ENCODE measurements at places on chromosomes 3 and 15.
A peak's percentile ranks its signal among the peaks of the same experiment; 100 is the strongest.

DNA sequence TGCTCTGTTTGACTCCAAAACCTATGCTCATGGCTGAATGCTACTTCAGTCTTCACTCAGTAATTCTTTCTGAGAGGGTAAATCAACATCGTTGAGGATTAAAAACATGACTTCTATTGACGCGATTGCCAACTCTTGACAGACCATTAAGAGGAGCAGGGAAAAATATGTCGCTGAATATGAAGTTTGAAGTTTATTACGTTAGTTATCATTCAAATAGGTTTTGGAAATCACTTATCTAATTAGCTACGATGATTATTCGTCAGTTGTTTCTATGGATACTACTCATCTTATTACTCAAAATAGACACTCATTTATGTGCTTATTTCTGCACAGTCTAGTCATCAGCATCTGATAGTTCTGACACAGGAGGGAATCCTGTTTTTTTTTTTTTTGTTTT lies 279.2 kb upstream of the TBL1XR1 start:
- no peak for DNase-seq

GRCh38 chr15:30985081-30985531 lies 6.3 kb downstream of the MTMR10 start:
- peak; percentile 12 for DNase-seq

DNA sequence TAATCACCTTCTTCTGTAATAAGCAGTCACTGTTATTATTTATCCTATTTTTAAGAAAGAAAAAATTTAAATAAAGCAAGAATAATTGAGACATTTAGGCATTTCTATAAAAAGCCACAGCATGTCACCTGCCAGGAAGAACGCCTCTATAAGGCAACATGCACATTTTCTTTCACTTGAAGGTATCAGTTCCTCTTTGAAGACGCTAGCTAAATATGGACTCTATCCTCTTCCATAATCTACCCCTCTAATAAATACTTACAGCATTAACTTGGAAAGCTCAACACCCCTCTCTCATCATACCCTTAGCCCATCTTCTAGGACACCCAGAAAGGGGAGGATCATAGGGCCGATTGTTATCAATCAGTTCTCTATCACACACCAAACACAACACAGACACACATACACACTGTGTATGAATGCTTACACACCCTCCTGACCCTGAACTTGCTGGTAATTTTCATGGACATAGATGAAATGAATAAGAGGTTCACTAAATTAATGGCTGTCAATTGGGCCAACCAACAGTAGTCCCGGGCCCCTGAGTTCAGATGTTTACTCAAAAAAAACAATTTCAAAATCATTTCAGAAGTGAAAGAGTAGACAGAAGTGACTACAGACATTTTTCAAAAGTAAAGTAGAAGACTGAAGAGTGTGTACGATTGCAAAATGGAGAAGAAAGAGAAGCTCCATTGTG lies 102.5 kb downstream of the ZMAT3 start:
- no peak for DNase-seq

DNA sequence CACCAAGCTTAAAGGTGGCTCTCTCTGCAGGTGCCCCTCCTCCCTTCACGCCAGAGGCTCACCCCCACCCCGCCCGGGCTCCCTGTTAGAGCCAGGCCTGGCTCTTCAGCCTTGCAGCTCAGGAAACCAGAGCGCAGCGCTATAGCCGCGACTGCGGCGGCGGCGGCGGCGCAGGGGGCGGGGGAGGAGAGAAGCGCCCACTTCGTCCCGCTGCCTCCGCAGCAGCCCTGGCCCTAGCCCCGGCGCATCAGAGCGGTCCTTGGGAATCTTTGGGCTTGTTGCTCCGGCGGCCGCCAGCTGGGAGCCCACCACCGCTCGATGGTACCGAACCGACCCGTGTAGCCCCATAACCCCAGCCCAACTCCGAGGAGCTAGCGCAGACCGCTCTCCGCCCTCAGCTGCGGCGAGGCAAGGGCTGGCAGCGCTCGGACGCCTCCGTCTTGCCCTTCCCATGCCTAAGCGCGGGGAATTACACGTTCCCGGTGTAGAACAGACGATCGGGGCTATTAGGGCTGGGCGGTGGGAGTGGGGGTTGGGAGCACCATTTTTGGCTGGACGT lies 1.2 kb downstream of the RASGRF1 start:
- peak; percentile 56 for DNase-seq

- DNase-seq = no peak
These were observed 14.2 kb downstream of the PDIA5 start for GRCh38 chr3:123080864-123081562.

DNA sequence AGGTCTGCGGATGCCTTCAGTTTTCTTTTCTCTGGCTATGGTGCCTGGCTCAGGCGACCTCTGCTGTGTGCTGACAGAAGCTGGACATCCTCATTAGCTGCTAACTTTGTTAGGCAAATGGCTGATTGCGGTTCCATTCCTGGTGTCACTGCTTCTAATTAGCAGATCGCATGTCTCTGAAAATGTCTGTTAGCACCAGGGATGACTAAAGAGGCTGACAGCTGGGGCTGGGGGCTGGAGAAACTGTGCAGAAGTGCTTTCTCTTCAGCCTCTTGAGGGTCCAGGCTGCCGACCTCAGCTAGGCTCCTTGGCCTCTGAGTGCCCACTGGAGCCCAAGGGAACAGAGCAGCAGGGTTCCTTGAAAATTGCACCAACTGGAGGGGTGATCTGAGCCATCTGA lies 39.3 kb downstream of the CHCHD6 start:
- no peak for DNase-seq

- no peak for DNase-seq
These were observed 480.1 kb upstream of the TPRG1 start for GRCh38 chr3:188691665-188692064.

GRCh38 chr3:186097663-186098451 lies 11.0 kb downstream of the ETV5 start:
- peak; percentile 97 for DNase-seq

DNA sequence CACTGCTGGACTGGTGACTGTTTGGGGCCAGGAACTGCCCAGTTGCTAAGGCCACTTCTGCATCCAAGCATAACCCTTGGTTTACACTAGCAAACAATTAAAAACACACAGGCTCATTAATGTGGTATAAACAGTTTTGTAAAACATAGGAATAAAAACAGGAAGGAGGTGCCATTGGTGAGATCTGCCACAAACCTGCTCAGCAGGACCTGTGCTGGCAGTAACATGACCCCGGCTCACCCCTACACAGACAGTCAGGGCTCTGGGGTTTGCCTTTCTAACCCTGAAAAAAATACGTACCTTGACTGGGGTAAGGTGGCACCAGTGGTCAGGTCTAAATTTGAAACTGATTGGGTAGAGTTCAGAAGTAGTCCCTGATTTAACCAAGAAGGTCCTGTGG lies 76.2 kb downstream of the ATP1B3 start:
- DNase-seq = no peak

DNA sequence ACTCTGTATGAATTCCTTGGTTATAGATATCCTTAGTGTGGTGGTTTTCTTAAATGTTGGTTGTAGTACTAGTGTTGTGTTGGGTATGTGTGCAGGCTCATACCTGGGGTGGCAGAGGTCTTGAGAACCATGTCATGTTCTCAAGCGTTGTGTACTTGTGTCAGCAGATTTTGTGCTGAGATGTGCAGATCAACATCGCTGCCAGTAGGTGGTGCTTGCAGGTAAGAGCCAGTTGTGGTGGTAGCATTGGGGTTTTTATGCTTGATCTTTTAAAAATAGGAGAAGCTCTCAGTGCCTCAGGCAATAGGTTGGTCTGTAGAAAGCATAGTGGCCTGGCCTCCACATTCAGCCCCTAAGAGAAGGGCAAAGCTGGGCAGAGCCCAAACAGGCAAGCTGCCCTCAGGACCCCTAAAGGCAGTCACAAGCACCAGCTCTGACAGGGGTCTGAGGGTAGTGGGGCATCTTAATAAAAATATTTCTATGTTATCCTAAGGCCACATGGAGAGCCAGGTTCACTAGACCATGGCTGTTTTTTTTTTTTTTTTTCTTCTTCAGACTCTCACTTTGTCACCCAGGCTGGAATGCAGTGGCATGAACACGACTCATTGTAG lies 164.0 kb downstream of the IL20RB start:
- DNase-seq = peak; percentile 58

GRCh38 chr3:25043177-25043576 lies 384.9 kb upstream of the RARB start:
- no peak for DNase-seq

DNA sequence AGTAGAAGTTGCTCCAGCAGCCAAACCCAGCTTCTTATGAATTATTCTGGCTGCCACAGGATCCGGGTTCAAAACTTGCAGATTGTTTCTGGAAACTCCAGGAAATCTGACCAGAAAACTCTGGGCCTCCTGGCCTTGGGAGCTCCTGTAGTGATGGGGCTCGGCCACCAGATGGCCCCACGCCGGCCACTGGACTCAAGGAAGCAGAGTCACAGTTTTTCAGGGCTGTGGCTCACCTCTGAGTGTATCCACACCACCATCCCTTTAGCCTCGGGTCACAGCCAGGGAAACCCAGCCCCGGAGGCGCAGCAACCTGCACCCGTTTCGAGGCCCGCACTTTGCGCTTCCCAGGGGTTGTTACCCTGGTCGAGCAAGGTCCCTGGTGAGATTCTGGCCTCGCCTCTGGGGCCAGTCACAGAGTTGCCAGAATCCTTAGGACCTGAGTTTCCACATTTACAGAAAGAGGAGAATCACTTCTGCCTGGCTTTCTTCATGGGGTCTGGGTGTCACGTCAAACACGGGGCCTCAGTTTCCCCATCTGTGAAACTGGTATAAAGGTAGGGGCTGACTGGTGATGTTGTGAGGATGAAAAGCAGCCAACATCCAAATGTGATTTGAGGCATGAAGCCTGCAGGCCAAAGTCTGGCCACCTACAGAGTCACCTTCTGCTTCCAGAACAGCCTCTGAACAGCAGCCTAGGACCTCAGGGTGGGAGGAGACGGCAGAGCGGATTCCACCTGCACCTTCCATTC lies 53.5 kb upstream of the LCTL start:
- peak; percentile 86 for DNase-seq

DNA sequence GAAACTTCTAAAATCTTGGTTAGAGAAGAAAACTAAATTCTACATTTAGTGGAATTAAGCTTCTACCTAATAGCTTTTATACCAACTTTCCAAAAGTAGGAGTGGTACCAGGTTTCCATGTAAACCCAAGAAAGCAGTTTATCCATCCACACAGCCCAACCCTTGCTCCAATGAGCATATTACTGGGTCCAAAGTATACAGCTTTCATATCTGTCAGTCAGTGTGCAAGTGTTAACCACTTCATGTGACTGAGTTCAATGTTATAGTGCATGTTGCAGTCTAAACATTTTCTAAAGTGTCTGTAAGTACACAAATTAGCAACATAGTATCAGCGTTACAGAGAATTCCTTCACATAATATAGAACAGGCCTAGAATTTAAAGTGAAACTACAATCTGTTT lies 73.2 kb downstream of the C3orf70 start:
- DNase-seq = no peak

DNA sequence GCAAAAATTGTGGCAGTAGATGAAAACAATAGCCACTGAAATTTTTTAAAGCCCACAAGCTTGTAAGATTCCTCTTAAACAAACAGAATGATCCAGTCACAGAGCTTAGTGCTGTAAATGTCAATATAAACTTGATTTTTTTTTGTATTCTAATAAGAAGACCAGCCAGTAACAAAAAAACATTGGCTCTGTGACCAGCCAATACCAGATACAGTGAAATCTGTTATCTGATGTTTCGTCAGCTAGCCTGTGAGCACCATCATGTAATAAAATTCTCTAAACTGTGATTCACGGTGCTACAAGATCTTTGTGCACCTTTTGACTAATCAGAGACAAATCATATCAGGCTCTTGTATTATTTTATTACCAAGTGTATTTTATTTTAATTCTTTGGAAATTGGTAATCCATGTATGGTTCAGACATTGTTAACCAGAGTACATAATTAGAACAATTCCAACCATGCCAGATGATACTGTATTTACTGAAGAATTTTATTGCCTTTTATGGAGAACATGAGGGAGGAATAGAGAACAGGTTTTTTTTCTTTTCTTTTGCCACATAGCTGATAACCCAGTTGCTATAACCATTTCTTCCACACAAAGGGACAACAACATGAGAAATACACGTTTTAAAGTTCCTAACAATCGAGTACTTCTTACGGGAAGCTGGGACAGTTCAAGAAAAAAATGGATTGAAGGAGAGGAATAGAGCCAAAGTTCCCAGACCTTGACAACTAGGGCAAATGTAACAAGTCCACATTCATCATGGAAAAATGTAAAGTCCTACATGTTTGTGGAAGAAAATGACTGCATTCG lies 71.9 kb downstream of the FILIP1L start:
- DNase-seq = no peak

DNA sequence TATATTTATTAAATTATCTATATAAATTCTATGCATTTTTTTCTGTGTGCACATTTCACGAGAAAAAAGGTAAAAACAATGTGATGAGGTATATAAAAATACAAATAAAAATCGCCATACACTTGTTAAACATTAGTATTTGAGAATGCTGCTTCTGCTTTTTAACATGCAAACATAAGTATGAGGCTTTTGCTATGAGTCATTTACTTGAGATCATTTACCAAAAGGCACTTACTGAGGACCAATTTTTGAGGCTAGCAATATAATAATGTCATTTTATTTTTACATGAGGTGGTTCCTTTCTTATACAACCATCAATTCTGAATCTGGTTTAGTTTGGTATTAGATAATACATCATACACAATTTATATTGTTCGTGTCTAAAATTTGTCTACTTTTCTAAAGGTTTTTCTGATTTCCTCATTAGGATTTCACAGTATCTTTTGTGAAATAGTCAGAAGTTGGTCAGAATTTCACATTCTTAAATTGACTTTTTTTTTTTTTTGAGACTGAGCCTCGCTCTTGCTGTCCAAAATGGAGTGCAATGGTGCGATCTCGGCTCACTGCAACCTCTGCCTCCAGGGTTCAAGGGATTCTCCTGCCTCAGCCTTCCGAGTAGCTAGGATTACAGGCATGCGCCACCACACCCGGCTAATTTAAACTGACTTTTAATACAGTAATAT lies 25.6 kb downstream of the DCUN1D1 start:
- DNase-seq = no peak

- no peak for DNase-seq
These were observed 33.3 kb upstream of the CLASP2 start for GRCh38 chr3:33751336-33751735.

GRCh38 chr3:181362378-181362777 lies 349.3 kb upstream of the SOX2 start:
- DNase-seq = no peak

GRCh38 chr3:38738630-38739395 lies 77.2 kb downstream of the SCN10A start:
- DNase-seq = peak; percentile 70

GRCh38 chr3:1037631-1038030 lies 55.2 kb upstream of the CNTN6 start:
- no peak for DNase-seq

DNA sequence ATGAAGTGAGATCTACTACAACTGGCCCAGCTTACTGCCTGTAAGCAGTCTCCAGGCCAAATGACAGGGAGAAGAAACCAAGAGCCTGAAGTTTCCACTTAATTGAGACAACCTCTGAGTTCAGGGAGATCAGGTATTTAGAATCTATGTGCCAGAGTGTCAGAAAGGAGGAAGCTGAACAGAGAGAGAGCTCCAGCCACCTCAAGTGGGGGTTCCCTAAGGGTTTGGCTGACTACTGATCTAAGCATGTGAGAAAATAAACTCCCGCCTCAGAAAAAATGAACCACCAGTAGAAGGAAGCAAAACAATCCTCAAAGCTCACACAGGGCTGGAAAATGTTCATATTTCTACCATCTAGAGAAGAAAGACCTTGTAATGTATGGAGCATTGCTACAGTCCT lies 25.0 kb downstream of the ADAM10 start:
- peak; percentile 34 for DNase-seq

All from eye (tissue), 1 donor.